ENCODE measurements at places on chromosomes 11 and 22.

- no peak for DNase-seq
Measured at GRCh38 chr11:2770096-2770751, 70.4 kb upstream of the KCNQ1OT1 start.

- no peak for DNase-seq
Measured at GRCh38 chr11:65262381-65262680, 569 bp downstream of the POLA2 start.

GRCh38 chr11:64305691-64306562 lies 603 bp downstream of the ESRRA start:
- DNase-seq: peak; percentile 59

DNA sequence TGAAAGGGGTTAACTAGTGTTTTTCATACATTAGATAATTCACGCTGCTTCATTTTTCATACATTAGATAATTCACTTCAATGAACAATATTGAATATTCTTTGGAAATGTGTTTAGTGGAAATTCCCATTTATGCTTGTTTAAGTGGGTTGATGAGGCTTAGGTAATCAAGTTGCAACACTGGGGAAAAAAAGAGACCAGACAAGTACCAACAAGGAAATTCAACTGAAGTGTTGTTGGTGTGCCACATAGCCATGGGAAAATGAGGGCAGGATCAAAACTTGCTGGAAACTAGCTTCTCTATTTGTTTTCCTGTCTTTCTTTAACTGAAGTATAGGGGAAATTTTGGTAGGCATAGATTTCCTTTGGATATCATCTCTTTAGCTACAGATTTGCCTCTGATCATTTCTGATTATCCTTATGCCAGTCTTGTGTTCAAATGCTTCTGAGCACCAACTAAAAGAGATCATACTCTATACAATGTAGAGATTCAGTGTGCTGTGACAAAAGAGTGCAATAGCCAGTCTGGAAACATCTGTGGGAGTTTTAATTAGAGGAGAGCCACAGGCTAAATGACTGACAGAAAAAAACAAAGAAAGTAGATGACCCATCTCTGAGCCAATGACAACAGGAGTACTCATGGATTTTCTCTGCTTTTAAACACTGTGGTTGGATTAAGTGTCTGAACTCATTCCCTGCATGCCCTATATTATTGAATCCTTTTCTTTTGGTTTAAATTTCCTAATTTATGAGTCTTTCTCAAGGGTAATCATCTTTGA lies 67.6 kb upstream of the CTSC start:
- DNase-seq: no peak

DNA sequence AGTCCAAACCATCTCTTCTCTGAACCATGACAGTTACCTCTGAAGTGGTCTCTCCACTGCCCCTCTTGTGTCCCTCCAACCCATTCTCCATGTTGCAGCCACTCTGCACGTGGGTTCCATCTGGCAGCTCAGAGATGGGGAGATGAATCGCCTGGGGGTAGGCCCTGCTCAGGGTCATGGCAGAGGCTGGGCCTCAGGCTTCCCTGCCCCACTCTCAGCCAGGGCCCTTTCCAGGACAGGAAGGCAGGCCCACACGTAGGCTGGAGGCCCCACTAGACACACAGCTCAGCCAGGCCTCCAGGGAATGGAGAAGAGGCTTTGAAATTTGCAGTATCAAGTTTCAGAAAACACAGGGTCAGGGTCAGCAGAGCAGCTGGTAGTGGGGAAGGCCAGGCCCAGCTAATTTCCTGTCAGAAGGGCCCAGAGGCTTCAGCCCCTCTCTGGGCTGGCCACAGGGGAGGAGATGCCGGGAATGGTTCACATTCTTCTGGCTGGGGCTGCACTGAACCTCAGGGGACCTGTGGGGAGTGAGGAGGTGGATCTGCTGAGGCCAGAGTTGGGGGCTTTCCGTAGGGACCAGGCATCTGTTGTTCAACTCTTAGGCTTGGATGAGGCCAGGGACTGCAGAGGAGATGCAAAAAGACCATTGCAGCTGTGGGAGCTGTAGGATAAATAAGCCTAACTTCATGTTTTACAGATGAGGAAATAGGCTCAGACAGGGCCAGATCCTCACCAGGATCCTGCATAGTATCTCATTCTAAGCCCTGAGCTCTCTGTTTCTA lies 101.6 kb downstream of the SWAP70 start:
- no peak for DNase-seq

- DNase-seq: no peak
Measured at GRCh38 chr11:116188350-116188749, 584.4 kb downstream of the BUD13 start.

- no peak for DNase-seq
Measured at GRCh38 chr22:44954149-44954548, 55.7 kb downstream of the PHF21B start.

DNA sequence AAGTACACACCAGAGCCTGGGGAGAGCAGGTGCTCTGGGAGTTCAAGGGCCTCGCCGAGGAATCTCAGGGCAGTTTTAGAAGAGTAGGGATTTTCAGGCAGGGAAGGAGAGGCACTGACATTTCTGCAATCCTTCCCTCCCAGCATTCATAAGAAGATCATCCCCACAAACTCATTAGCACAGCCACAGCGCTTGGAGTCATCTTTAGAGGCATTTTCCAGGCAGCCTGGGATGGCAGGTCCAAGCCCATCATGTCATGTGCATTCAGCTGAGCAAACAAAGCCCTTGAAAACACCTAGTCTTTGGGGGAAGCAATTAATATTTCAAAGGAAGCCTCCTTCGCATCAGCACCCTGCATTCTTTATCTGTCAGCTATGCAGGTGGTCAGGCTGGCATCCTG lies 43.8 kb downstream of the MAP6 start:
- DNase-seq: no peak

GRCh38 chr11:62011881-62012280 lies 44.4 kb upstream of the FTH1 start:
- DNase-seq: no peak

- peak; percentile 73 for DNase-seq
Measured at GRCh38 chr11:119196833-119197483, 9.2 kb upstream of the CBL start.

- no peak for DNase-seq
Measured at GRCh38 chr22:27460591-27461347, 340.8 kb downstream of the MN1 start.

DNA sequence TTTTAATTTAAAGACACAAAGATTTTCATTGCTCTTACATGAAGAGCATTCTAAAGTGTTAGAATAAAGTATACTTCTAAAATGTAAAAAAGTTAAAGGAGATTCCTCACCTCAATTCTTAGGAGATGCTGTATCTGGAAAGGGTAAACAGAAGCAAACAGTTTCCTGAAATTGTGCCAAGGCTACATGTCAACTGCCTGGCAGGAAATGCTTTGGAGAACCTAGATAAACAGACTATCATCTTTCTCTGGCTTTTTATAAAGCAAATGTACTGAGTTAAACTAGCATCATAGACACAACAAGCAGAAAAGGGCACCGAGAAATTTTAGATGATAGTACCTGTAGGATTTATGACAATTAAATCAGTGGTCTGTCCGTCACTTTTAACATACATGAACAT lies 24.7 kb upstream of the AKIP1 start:
- no peak for DNase-seq

DNA sequence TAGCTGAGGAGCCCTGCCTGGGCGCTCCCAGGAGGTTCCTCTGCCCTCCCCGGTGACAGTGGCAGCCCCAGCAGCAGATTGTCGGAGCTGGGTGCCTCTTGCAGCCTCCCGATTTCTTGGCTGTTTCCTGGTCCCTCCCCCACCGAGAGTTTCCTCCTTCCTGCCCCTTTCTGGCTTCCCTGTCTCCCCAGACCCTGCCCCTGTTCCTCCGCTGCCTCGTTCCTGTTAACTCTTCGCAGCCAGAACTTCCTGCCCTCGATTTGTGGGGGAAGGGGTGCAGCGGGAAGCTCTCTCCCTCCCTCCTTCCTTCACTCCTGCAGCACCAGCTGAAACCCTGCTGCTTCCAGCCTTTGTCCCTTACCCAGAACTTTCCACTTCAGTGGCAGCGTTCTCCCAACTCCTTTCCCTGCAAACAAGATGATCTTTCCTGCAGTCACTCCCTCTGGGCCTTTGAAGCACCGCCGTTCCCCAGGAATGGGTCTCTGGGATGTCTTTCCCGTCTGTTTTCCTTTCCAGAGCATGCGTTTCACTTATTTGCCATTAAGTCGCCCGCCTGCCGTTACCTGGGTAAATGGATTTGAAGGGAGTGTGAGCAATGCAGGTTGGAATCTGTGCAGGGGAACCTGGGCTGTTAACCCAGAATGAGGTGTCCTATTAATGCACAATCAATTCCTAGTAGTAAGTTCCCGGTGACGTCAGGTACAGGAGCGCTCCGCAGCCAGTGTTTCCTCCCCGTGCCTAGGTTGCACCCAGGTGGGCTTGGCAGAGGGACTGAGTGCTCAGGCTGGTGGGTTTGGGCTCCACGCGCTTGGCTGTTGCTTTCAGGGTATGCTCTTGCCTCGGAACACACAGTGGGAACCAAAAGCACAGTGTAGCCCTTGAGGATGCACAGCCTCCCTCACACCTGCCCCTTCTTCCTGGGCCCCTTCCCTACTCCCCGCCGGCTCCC lies 4.3 kb downstream of the GRK2 start:
- DNase-seq: no peak

DNA sequence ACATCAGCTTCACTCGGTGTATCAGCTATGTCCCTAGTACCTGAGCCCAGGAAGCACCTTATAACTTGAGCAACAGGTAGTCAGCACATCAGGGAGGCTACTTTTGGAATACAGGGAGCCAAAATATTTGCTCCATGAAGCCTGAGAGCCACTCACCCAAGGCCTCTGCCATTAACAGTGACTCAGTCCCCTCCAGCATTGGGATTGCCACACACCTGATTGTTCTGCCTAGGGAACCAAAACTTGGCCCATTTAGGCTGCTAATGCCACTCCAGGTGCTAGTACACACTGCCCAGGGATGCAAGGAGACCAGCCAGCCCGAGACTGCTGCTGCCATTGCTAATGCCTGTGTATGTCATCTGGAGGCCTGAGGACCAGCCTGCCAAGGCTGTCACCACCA lies 773.6 kb upstream of the TENM4 start:
- DNase-seq: no peak

DNA sequence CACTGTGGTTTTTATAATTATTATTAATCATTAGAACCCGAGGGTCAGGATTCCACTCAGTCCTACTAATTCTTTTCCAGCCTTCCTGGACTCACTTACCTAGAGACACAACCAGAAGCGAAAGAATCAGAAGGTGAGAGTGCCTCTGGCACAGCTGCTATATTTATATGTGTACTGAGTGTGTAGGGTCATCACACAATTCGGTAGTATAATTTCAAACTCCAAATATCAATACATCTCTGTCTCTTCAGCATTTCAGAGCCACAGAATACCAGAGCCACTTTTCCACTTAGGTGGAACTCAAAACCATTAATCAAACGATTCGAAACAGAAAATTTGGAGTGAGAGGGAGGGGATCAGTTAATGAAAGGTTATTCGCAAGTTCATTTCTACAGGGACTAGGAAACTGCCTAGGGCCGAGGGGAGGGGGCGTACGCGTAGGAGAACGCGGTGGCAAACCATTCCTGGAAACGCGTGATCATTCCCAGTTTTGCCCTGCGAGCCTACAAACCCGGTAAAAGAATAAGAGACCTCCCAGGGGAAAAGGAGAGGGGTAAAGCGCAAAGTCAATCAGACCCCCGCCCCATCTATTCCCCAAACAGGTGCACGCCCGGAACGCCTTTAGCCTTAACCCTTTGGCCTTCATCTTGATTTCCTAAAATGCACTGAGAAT lies 5.4 kb downstream of the BSX start:
- DNase-seq: no peak

- DNase-seq: no peak
Measured at GRCh38 chr22:37846433-37846832, 2.3 kb upstream of the ANKRD54 start.

- DNase-seq: no peak
Measured at GRCh38 chr11:68905421-68906360, 2.0 kb downstream of the IGHMBP2 start.

DNA sequence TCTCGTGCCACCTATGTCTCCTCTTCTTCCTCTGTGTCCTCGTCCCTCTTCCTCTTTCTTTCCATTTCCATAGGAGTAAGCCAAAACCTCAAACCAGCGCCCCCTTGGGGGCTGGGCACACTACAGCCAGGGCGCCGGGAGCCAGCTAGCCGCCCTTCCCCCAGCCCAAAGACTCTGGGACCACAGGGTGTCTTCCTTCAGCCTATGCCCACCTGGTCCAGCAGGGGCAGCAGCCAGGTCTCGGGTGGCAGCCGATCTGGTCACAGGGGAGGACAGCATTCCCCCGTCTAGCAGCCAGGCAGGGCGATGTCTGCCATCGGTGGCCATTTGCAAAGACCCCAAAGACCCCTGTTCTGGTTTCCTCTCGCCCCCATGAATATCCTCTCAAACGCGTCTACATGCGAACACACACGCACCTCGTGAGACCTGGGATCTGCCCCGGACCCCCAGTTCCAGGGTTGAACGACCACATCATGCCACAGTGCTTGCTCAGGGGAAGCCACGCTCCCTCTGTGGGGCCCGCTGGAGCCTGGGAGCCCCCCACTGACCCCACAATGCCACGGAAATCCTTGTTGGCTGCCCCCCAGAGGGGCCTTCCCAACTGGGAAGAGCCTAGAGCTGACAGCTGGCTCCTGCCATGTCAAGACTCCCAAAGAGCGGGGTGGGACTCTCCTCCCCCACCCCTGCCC lies 546.0 kb upstream of the CCDC179 start:
- no peak for DNase-seq

DNA sequence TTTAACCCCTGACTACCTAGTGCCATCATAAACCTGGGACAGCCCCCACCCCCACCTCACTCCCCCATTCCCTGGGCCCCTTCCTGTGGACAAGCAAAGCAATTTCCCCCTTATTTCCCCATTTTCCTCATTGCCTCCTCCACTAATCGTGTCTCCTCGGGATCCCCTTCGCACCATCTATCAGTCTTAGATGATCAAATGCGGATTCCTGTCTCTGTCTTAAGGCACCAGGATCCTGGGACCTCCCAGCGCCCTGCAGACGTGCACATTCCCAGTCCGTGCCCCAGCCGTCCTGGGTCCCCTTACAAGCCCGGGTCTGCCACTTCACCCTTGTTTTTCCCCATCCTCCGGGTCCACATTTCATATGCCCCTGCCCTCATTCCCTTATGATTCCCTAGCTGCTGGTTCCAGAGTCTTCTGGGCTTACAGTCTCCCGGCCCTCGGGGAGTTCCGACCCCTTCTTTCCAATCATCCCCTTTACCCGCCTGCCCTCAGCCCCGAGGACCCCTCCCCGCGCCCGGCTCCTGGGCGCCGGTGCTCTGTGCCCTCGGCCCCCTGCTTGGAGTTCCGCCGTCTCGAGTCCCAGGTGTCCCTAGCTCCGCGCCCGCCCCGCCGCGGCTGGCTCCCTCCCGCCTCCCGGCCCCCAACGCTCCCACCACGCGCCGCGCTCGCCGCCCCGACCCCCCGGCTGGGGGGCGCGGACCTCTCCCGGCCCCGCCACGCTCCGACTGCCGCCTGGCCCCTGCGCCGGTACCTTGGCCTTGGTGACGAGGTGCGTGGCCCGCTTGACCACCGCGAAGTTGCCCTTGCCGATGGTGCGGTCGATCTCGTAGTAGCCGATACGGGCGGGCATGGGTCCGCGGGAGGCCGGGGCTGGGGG lies 599 bp downstream of the SIK3 start:
- peak; percentile 26 for DNase-seq

- no peak for DNase-seq
Measured at GRCh38 chr11:111012491-111012890, 233.0 kb upstream of the POU2AF2 start.

All from central memory CD4-positive, alpha-beta T cell (primary cell).